Gastroesophageal sphincter (tissue), 4 donors: ENCODE measurements at places on chromosomes 16 and 17. TPM values are rescaled to one million over a fixed set of nuclear protein-coding genes. Genes with fewer than 3 reads are reported as not detected.

The AXIN2 gene
- total RNA-seq, result 42.3 TPM

- ATAC-seq, result no peak
These were observed 6.3 kb upstream of the ITGA3 start for GRCh38 chr17:50049636-50050035.

- no peak for ATAC-seq
These were observed 14.4 kb upstream of the FBXO47 start for GRCh38 chr17:38981636-38982035.

DNA sequence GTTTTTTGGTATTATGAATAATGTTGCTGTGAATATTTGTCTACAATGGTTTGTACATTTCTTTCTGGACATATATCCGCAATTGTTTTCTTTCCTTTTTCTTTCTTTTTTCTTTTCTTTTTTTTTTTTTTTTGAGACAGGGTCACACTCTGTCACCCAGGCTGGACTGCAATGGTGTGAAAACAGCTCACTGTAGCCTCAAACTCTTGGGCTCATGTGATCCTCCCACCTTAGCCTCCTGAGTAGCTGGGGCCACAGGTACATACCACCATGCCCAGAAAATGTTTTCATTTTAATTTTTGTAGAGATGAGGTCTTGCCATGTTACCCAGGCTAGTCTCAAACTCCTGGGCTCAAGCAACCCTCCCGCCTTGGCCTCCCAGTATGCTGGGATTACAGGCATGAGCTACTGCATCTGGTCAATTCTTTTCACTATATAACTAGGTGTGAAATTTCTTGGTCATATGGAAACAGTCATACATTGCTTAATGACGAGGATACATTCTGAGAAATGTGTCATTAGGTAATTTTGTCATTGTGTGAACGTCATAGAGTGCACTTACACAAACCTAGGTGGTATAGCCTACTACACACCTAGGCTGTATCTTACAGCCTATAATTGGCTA is 15.2 kb downstream of the IL21R start:
- ATAC-seq, result no peak

- no peak for ATAC-seq
These were observed 46.8 kb downstream of the TMEM132E start for GRCh38 chr17:34626121-34626681.

GRCh38 chr16:27531826-27532800 is 17.6 kb downstream of the GTF3C1 start:
- no peak for ATAC-seq

GRCh38 chr17:7888184-7888920 is at the start of gene CHD3:
TSS of gene CHD3 (plus strand) at chr17:7888789. CDS start at chr17:7889001, 212 bp downstream.
- ATAC-seq, result peak; percentile 29
